ENCODE measurements at places on chromosomes 4 and X.

GRCh38 chrX:150416469-150416868, 53.4 kb downstream of the MAMLD1 start:
- no peak for DNase-seq

GRCh38 chrX:19358521-19358920, 14.8 kb downstream of the PDHA1 start:
- DNase-seq = no peak

- no peak for DNase-seq
Observed at GRCh38 chr4:183611210-183611830, 47.7 kb downstream of the RWDD4 start.

GRCh38 chr4:54709400-54709799, 51.6 kb downstream of the KIT start:
- no peak for DNase-seq

GRCh38 chr4:7147661-7148310, 44.6 kb upstream of the SORCS2 start:
- no peak for DNase-seq

DNA sequence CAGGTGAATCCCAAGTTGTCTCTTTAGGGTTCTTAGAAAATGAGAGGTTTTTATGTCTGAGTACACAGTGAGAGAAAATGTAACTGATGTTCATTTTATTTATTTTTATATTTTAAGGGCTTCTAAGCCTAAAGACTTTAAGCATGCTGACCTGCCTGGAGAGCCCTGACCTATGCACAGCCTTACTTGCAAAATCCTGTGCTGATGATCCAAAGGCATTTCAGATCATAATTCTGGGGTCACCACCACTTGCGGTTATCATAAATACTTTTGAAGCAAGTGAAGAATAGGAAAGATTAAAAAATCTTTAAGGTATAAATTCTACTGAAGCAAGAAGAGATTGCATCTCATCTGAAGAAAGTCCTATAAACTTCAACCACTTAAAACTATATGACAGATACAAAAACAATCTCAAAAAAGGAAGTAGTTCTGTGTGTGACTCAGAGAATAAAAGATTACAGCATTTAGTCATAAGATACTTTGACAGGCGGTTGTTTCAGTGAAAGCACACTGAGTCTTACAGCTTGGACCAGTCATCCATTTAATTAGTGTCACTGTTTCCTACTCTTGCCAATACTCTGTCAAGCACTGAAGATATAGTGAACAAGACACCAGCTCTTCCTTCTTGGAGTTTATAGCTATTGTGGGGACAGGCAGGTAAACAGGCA, 245.2 kb upstream of the DIPK2B start:
- DNase-seq = no peak

GRCh38 chr4:167435786-167436185, 201.5 kb upstream of the SPOCK3 start:
- no peak for DNase-seq

- DNase-seq = no peak
Observed at GRCh38 chr4:149347139-149347538, 468.5 kb downstream of the IQCM start.

- DNase-seq = no peak
Observed at GRCh38 chrX:10360116-10360515, 203.3 kb downstream of the CLCN4 start.

GRCh38 chrX:95764972-95765451, 919.6 kb upstream of the DIAPH2 start:
- no peak for DNase-seq

- DNase-seq = no peak
Observed at GRCh38 chr4:24867766-24868296, 45.0 kb downstream of the CCDC149 start.

DNA sequence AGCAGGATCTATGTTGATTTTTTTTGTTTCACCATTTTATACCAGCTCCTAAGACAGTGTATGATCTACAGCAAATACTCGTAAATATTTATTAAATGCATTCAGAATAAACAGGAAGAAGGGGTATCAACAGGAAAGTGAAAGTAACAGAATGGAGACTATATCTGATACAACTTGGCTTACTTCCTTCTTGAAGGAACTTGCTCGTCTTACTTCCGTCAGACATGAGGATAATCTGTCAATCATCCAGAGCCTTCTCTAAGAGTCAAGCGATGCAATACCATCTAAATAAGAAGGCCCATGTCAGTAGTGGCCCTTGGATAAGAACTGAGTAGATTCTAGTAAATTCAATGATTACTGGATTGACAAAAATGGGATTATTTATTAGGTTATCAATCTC, 84.2 kb downstream of the CAMK2D start:
- no peak for DNase-seq

DNA sequence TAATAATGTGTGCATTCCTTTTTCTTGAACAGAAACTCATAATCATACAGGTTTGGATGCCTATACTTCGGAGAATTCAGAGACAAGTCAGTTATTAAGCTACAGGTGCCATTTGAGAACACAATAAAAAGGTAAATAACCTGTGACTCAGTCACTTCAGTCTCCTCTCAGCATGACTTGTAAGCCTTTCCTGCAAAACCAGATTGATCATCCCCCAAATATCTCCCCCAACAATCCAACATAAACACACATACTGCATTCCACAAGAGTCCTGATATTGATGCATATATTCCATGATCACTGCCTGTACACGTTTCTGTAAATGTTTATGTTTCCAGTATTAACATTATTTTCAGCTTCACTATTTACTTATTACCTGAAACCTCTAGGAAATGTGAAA, 110.8 kb downstream of the PWWP3B start:
- no peak for DNase-seq

- DNase-seq = peak; percentile 19
Observed at GRCh38 chr4:336099-336892, 1.3 kb upstream of the ZNF141 start.

DNA sequence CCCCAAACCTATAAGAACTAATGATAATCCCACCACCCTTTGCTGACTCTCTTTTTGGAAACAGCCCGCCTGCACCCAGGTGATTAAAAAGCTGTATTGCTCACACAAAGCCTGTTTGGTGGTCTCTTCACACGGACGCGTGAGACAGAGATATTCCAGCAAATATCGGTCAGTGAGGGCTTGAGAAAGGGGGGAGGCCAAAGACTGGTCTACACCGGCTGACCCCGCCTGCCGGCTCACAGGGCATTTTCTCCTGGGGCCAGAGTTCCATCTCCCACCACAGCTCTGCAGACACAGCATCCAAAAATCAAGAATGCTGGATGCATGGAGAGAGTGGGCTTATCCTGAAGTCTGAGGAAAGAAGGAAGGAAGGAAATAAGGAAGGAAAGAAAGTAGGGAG, 176.0 kb downstream of the SHOX start:
- no peak for DNase-seq

- peak; percentile 36 for DNase-seq
Observed at GRCh38 chr4:74228691-74229640, 71.0 kb downstream of the MTHFD2L start.

- DNase-seq = no peak
Observed at GRCh38 chr4:174563399-174563798, 41.1 kb upstream of the HPGD start.
